ENCODE measurements at places on chromosomes 2 and 18. TPM values are rescaled to one million over a fixed set of nuclear protein-coding genes. Genes with fewer than 3 reads are reported as not detected.

Gene IL36RN
- 12.0 TPM for total RNA-seq

Gene RESP18
- total RNA-seq: not detected

Gene HOXD9
- 1.5 TPM for total RNA-seq

DNA sequence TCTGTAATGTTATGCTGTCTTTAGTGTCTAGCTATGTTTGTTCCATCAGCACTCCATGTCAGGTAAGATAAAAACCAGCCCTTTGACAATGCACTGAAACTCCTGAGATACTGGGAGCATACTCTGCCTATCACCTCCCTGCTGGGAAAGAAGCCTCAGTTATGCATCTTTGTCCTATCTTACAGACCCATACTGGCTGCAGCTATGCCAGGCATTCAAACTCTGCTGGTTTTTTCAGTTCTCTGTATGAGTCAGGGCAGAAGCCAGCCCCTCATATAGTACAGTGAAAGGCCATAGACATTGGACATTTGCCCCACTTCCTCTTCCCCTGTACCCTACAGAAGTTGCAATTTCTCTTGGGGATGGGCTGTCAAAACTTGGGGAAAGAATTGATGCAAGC is 181.1 kb upstream of the RGPD4 start:
- H3K27ac ChIP-seq: no peak overlapping the region
- no peak for DNase-seq
- H3K4me3 ChIP-seq: no peak overlapping the region
- H3K4me1 ChIP-seq: no peaks in the 10 kb centered on the region

DNA sequence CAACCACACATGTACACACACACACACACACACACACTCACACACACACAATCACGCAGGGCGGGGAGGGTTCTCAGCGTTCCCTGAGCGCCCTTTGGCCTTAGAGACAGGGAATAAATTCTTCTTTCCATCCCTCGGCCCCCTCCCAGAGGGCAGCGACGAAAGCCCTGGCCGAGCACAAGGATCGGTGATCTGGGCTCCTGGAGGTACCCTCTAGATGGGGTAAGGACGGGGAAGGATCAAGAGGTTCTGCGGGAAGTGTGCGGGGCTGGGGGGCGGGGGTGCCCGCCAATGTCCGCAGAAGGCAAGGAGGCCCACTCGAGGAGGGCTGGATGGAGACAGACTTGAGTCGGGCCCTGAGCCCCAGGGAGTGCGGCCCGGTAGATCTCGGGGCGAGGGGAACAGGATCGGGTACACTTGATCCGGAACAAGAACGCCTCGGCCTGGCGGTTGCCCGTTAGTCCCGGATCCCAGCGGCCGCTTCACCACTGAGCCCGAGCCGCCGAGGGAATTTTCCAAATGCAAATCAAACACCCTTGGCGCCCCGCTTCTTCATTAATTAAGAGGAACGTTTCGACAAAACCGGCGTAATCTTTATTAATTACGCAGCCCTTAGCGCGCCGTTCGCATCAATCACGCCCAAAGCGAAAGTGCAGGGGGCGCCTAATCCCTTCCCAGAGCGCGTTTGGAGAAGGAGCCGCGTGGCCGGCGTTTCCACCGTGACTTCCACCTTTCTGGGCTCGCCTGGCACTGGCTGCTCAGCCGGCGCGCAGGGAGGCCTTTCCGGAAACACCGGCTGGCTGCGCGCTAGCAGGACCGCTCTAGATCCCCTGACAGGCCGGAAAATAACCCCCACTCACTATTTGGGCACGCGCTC is 7.0 kb upstream of the PAX3 start:
- H3K4me1 ChIP-seq: peaks cover 6% of the 10 kb centered on the region
- peaks cover 100% of the 10 kb centered on the region for H3K27me3 ChIP-seq
- H3K36me3 ChIP-seq: peaks cover 12% of the 10 kb centered on the region
- peak overlapping the region; percentile 74 for H3K4me3 ChIP-seq

DNA sequence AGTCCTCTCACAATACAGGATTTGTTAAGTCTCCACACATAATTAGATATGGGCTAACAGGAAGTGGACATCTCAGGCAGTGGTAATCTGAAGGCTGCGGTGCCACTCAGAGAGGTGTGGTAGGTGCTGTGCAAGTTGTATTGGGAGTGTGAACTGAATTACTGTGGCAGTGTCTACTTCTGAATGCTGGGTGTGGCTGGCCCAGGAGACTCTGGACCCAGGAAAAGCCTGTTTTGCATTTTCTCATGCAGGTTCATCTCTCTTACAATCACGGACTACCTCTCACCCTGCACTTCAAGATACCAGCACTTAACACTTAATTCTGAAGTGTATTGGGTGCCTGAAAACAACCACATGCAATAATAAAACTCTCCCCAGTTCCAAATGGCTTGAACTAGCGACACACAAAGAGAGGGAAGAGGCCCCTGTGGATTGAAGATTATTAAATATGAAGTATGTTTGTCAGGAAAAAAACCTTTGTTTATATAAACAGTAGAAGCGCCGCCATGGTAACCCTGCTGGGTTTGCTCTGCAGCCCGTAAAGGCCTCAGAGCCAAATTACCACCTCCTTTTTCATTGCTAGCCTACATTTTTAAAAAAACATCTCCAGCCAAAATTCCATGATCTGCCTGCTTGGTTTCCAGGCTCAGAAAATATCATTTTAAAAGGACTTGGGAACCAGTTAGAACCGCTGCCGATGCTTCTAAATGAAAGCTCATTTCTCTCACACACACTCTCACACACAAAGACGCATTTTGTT is 77.5 kb downstream of the GFPT1 start:
- peak overlapping the region; percentile 95 for H3K27ac ChIP-seq
- peaks cover 8% of the 10 kb centered on the region for H3K36me3 ChIP-seq
- H3K27me3 ChIP-seq: peaks cover 33% of the 10 kb centered on the region
- peak overlapping the region; percentile 69 for H3K4me3 ChIP-seq
- peaks cover 19% of the 10 kb centered on the region for H3K4me1 ChIP-seq

DNA sequence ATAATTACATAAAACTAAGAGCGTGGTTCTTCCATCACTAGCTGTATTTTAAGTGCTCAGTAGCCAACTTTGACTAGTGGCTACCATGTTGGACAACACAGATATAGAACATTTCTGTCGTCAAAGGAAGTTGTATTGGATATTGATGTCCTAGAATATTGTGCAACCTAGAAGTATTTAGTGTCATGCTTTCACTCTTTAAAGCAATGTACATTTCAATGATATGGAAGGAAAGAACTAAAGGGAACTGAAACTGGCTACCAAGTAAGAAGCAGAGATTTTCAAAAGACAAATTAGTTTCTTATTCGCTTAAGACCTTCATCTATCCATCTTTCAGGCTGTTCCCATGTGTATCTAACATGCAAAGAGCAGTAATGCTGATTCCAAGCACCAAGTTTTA is 85.4 kb upstream of the EML6 start:
- peaks cover 21% of the 10 kb centered on the region for H3K4me1 ChIP-seq
- no peak overlapping the region for H3K27ac ChIP-seq
- no peak for DNase-seq
- no peaks in the 10 kb centered on the region for H3K27me3 ChIP-seq

GRCh38 chr2:163493359-163494298 is 242.2 kb downstream of the FIGN start:
- no peaks in the 10 kb centered on the region for H3K36me3 ChIP-seq
- H3K4me1 ChIP-seq: peaks cover 9% of the 10 kb centered on the region
- peaks cover 8% of the 10 kb centered on the region for H3K27me3 ChIP-seq
- no peak for DNase-seq
- no peak overlapping the region for H3K27ac ChIP-seq

DNA sequence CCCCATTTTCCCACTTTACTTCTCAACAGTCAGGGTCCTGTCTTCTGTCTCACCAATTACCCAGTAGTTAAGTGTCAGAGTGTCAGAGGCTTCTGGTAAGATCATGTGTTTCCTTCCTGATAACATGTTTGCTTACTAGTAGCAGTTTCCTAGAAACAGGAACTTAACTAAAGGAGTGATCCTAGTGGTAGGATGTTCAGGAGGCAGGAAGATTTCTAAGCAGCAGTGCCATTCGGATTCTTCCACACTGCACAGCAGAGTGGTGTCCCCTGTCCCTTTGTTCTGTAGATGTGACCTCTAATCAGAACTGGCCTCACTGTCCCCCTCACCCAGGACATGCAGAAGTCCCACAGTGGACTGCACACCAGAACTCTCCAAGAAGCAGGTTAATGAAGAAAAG is 221.8 kb upstream of the OSR1 start:
- H3K36me3 ChIP-seq: no peaks in the 10 kb centered on the region
- H3K4me3 ChIP-seq: no peak overlapping the region
- peaks cover 33% of the 10 kb centered on the region for H3K4me1 ChIP-seq
- no peak for DNase-seq

GRCh38 chr18:7082671-7083070 is 34.9 kb downstream of the LAMA1 start:
- peaks cover 19% of the 10 kb centered on the region for H3K4me1 ChIP-seq
- peaks cover 10% of the 10 kb centered on the region for H3K36me3 ChIP-seq
- H3K4me3 ChIP-seq: no peak overlapping the region
- no peaks in the 10 kb centered on the region for H3K27me3 ChIP-seq
- no peak for DNase-seq

- no peaks in the 10 kb centered on the region for H3K27me3 ChIP-seq
- H3K4me3 ChIP-seq: no peak overlapping the region
- peaks cover 23% of the 10 kb centered on the region for H3K4me1 ChIP-seq
- peak overlapping the region; percentile 29 for H3K27ac ChIP-seq
- no peaks in the 10 kb centered on the region for H3K36me3 ChIP-seq
- no peak for DNase-seq
Observed at GRCh38 chr2:62050456-62051045, 145.1 kb downstream of the COMMD1 start.

All from type B pancreatic cell (in vitro differentiated cells).